Stimulated activated CD8-positive, alpha-beta memory T cell treated with anti-CD3 and anti-CD28 coated beads, Interleukin-4, amount 100 ng/mL, for 48 hours (primary cell): ENCODE measurements at places on chromosomes 4 and X.

DNA sequence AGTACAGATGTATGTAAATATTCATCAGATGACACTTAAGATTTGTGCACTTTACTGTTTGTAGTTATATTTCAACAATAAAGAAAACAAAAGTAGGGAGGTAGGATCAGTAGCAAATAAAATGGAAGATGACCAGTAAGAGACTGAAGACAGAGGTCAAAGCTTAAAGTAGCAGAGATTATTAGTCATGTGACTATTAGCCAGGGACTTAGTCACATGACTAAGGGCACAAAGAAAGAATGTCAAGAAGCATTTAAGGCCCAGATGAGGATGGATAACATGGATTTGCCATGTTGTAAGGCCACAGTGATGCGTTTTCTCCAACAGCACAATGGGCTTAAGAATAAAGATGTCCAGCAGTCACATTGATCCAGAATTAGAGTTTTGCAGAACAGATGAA, 479.6 kb downstream of the BCOR start:
- no peak for DNase-seq

DNA sequence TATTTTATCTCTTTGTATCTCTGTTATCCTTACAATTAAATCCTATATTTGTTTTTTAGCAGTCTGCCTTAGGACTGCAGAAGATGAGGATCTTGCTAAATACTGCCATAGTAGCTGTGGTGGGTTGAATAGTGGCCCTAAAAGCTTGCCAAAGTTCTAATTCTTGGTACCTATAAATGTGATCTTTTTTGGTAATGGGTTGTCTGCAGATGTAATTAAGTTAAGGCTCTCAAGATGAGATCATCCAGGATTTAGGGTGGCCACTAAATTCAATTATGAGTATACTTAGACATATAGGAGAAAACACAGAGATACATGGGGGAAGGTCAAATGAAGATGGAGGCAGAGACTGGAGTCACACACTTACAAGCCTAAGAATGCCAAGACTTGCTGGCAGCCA, 1753.7 kb downstream of the RPA4 start:
- no peak for DNase-seq

DNA sequence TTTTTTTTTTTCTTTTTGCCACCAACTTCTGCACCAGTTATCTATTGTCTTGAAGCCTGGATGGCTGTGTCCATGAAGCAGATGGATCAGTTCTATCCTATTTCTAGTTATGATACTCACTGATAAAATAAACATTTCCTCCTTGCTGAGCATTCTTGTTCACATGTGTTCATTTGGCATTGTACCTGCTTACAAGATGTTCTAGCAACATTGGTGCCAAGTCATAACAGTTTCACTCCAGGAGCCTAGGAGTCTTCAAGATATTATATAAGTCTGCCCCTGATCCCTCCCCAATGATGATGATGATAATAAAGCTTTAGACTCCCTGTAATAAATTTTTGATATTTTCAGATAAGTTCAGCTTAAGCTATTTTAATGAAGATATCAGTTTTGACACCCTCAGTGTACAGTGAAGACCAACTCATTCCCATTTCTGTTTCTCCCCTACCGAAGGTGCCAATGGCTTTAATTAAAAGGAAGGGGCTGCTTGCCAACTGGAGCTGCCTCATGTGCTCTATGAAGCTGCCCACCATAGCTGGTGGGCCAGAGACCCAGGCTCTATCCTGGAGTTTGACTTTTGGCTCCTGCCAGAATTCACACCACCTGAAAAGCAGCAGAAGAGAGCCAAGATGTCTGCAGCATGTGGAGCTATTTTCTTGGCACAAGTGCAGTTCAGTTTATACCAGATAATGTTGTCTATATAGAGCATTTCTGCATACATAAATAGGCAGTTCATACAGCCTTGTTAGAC, 265.4 kb upstream of the TET2 start:
- no peak for DNase-seq

- DNase-seq = no peak
These were observed 91.0 kb downstream of the PHOX2B start for GRCh38 chr4:41657561-41657960.

- no peak for DNase-seq
These were observed 27.9 kb downstream of the GRK4 start for GRCh38 chr4:2991243-2991642.

DNA sequence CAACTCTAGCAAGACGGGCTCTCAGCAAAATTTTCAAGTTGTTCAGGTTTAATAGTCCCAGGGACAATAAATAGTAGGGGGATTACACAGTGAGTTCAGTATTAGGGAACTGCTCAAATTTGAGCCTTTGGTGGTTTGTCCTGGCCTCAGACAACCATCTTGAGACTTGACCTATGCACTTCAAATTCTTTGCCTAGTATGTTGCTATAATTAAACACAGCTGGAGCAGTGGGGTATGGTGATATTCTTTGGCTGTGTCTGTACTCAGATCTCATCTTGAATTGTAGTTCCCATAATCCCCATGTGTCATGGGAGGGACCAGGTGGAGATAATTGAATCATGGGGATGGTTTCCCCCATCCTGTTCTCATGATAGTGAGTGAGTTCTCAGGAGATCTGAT, 43.3 kb upstream of the TEX13A start:
- no peak for DNase-seq

DNA sequence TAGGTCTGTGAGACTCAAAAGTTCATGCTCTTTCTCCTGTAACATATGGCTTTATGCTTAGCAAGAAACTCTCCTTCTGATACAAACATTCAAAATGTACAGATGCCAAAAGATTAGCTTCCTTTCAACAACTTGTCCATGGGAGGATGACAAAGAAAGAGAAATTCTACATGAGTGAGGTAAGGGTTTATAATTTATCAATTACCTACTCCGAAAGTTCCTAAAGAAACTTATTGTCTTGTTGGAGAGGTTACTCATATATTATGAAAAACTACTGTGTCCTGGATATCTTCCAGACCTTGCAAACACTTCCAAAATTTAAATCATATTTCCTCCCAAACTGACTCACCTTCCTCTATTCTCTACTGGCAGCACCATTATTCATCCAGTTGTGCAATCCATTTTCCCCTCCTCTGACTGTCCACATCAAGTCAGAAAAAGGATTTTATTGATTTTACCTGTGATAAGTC, 65.1 kb downstream of the ENPEP start:
- DNase-seq = no peak

DNA sequence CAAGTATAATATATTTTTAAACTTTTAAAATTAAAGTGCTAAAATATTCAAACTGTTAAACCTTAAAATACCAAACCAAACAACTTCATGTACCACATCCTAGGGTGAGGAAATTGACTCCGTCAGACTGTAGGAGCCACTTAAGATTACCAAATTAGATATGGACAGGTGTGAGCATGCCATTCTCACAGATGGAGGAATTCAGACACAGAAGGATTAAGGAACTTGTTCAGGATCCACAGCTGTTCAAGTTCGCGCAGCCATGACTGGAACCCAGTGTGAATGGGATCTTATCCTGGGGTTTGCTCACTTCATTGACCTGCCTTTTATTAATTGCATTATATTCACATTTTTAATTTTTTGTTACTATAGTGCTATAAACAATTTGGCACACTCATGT, 224.9 kb upstream of the PCDH7 start:
- DNase-seq = no peak

GRCh38 chr4:154984148-154984547, 203.1 kb downstream of the RBM46 start:
- DNase-seq = no peak

- no peak for DNase-seq
These were observed 183.5 kb upstream of the FSTL5 start for GRCh38 chr4:162347156-162347841.

DNA sequence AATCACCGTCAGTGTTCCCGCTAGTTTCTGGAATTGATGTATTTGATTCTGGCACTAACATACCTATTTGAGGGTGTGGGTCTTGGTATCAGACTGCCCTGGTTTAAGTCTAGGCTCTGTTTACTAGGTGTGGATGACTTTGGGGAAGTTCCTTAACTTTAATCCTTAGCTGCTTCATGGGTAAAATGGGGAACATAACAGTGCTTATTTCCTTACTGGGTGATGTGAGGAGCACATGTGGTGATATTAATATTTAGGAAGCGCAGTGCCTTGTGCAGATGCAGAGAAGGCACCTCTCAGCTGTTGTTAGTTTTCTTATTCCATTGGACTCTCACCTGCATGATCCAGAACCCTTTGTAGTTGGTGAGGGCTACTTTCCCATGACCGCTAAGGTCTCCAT, 17.1 kb downstream of the RNF4 start:
- DNase-seq = no peak

GRCh38 chrX:118727686-118728339, 407 bp downstream of the IL13RA1 start:
- peak; percentile 22 for DNase-seq

DNA sequence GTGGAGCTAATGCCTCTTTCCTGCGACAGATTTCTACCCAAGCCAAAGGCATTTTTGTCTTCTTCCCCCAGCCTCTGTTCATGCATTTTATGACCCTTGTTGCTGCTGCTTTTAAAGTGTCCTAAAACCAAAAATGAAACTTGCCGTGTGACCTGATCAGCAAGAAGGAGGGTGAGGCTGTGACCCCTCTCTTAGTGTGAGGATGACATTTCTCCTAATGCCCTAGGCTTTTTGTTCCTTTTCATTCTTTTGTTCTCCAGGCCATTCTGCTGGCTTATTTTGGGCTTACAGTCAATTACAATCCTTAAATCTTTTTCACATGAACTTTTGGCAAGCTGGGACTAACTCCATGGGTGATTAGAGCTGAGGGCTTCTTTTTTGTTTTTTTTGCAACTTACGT, 34.4 kb downstream of the PTTG2 start:
- no peak for DNase-seq

GRCh38 chrX:113790987-113791386, 792.9 kb upstream of the HTR2C start:
- DNase-seq = no peak

DNA sequence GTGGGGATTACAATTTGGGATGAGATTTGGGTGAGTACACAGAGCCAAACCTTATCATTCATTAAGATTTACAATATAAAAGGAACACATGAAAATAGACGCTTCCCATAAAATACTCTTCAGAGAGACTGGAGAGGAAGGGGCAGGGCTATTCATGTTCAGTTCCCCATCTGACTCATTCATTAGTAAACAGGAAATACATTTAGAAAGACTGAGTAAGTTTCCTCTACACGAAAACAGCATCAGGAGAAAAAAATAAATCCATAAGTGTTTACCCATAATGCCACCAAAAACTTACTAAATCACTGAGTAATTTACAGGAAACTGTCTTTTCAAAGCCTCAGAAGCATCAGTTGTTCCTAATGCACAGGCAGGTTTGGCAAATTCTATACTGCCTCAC, 255.4 kb upstream of the CXorf51A start:
- no peak for DNase-seq

DNA sequence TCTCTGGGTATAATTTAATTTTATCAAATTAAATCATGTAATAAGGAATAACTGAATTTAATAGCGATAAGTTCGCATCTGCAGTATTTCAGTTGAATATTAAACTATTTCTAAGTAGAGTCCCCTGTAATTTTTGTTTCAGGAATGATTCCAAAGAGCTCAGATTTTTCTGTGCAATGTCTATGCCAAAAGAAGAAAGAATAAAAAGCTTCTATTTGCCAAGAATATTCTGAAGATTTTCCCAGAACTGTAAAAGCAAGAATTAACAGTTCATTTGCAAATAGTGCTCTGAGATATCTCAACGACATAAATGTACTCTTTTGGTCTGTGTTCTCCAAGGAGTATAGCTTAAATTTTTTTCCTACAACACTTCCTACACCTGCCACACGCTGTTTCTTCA, 1242.8 kb upstream of the DIAPH2 start:
- DNase-seq = no peak

- DNase-seq = no peak
These were observed 14.0 kb upstream of the ADAD1 start for GRCh38 chr4:122364700-122365404.

GRCh38 chrX:13373027-13373426, 53.2 kb upstream of the ATXN3L start:
- DNase-seq = no peak

GRCh38 chrX:139881130-139881529, 51.7 kb downstream of the ATP11C start:
- DNase-seq = no peak

- DNase-seq = no peak
These were observed 170.3 kb downstream of the COX18 start for GRCh38 chr4:72899214-72899613.

DNA sequence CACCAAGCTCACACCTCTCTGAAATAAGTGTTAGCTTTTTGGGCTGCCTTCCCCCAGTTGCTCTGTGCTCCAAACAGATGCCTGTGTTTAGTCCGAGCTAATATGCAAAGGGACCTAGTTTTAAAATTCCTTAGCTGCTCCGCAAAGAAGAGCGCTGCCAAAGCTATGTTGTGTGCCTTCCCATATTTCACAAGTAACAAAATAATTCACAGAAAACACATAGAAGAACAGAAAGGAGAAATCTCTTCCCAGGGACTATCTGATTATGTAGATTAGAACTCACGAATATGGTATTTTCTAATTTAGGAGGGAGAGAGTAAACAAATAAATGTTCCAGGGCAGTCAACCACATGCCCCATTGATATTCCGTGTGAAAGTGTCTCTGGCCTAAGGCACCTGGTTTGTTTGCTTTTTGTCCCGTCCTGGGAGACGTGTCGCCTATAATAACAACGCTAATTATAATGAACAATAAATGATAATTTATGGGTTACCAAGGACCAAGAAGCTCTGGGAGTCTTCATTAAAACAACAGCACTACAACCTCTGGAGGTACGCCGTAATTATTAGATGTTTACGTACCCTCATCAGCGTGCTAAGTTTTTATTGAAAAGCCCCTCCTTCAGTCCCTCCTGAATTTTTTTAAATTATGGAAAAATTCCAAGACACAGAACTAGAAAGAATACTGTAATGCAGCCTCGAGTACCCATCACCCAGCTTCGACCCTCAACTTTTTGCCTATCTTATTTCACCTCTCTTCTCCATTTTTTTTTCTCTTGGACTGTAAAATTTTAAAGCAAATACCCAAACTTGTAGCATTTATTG, 1.2 kb upstream of the CCNG2 start:
- no peak for DNase-seq

GRCh38 chr4:127776620-127777019, 5.5 kb upstream of the HSPA4L start:
- no peak for DNase-seq

GRCh38 chr4:7332216-7333023, 102.3 kb downstream of the PSAPL1 start:
- no peak for DNase-seq

- peak; percentile 76 for DNase-seq
These were observed 863 bp upstream of the RAB33A start for GRCh38 chrX:130170752-130171445.

DNA sequence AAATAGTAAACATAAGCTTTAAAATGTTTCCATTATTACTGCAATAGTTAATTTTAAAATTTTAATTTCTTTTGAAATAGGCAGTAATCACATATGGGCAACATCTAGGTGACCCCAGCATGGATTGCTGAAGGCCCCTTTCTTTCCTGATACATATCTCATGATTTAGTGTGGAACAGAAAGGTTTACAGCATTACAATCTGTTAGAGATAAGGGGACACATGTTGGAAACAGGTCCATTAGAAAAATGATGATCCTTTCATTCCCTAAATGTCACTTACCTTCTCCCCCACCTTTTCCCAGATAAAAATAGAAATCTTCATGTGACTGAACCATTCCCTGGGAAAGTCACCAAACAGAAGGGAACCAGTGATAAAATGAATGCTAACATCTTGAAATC, 90.4 kb downstream of the RASL11B start:
- DNase-seq = no peak
